Activated T-helper 1 cell treated with Interleukin-2 at 50 U/mL for 16 hours (primary cell): ENCODE measurements at places on chromosomes 7 and 10.

- DNase-seq: no peak
These were observed 322.8 kb downstream of the GLRX3 start for GRCh38 chr10:130459011-130459410.

GRCh38 chr7:47253650-47254080 lies 328.2 kb downstream of the TNS3 start:
- DNase-seq: no peak

- no peak for DNase-seq
These were observed 120.0 kb downstream of the PPP1R9A start for GRCh38 chr7:95027234-95027872.

DNA sequence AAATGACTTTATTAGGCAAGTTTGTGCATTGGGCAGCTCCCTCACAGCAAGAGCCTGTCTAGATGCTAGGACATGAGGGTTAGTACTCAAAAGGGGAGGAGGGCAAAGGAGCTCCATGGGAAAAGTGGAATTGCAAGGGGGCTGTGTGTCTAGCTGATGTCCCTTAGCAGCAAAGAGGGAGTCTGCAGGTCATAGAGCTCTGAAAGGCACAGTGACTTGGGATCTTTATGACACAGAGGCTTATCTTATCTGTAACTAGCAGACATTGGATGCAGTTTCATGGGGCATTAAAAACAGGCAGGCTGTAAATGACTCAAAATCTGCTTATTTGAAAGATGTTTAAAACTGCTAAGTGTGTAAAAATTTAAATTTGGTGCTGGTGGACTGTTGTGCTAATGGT lies 556.2 kb upstream of the FZD8 start:
- no peak for DNase-seq

- no peak for DNase-seq
These were observed 66.9 kb downstream of the CABCOCO1 start for GRCh38 chr10:61729596-61729995.

DNA sequence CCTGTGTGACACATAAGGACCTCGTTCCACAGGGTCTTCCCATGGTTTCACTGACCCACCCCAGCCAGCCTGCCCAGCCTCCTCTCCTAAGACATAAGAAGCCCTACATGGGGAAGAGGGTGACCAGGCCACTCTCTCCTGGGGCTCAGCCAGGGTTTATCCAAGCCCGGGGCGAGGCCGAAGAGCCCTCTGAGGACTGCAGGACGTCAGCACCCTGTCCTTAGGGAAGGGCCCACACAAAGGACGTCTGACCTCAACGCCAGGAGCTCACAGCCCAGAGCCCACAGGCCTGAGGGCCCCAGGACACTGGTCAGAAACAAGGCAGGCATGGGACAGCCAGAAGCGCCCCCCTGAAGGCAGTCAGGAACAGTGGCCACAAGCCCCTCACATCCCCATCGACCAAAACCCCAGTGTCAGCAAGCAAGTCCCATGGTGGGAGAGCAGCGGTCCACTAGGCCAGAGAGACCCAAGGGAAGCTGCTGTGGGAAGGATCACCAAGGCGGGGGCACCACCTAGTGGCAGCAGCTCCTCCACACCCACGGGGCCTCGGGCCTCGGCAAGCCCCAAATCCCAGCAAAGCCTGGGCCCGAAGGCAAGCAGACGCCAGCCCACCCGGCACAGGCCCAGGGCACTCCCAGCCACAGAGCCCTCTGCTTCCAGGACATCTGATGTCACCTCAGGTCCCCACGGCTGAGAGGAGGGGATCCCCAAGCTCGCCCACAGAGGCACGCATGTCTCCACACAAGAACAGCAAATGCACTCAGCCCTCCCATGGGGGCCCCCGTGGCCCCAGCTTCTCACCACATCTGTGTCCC lies 23.4 kb downstream of the MAD1L1 start:
- DNase-seq: no peak

DNA sequence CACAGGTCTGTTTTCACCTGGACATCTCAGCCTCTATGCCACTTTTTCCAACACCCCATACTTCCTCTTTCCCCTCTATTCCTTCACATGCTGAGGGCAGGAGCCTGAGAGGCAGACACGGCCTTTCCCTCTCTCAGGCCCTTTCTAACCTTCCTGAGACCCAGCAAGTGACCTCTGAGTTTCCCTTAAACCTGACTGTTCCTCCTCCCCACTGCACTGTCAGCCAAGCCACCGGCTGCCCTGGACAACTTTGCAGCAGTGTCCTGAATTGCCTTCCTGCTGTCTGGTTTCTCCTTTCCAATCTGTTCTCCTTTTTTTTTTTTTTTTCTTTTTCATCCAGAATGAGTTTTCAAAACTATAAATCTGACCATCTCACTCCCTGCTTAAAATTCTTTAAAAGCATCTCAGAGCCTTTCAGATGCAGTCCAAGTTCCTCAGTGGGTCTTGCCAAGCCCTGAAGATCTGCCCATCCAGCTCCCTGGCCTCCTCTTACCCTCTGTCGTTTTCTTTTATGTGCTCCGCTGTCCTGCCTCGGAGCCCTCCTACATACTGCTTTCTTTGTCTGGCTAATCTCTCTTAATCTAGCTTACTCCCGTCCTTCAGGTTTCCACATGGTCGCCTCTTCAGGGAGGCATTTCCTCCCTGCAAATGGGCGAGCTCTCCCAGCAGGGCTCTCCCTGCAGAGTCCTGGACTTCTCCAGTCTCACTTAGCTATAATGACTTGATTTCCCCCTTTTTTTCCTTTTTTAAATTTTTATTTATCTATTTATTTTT lies 30.5 kb downstream of the SLC13A4 start:
- DNase-seq: no peak

DNA sequence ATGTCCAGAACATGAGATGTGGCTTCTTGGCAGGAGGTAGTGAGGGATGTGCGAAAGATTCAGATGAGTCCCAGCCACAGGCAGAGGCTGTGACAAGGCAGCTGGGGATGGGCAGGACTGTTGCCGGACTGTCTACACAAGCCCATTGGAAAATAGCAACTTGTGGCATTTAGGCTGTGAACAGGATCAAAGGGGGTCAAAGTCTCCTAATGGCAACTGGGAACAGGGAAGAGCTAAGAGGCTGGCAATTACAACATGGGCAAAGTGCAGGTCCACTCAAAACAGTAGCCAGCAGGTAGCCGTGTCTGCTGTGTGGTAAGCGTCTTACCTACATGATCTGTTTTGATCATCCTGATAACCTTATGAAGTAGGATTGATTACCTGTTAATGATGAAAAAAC lies 254.2 kb upstream of the ZNF32 start:
- DNase-seq: no peak

DNA sequence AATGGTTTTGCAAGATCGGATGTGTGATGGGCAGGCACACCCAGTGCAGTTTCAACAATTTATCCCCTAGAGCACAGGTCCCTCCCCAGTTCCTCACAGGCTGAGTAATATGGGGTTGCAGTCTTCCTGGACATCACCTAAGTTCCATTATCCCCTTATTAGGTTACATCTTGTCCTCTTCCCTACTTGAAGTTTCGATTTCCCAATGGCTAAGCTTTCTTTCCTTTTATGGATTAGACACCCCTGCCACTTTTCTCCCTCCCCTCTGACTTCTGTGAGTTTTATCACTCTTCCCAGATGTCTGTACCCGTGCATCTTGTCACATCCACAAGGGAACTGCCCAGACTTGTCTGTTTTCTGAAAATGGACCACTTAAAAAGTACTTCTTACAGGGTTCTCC lies 2.4 kb upstream of the NIPSNAP2 start:
- DNase-seq: no peak

DNA sequence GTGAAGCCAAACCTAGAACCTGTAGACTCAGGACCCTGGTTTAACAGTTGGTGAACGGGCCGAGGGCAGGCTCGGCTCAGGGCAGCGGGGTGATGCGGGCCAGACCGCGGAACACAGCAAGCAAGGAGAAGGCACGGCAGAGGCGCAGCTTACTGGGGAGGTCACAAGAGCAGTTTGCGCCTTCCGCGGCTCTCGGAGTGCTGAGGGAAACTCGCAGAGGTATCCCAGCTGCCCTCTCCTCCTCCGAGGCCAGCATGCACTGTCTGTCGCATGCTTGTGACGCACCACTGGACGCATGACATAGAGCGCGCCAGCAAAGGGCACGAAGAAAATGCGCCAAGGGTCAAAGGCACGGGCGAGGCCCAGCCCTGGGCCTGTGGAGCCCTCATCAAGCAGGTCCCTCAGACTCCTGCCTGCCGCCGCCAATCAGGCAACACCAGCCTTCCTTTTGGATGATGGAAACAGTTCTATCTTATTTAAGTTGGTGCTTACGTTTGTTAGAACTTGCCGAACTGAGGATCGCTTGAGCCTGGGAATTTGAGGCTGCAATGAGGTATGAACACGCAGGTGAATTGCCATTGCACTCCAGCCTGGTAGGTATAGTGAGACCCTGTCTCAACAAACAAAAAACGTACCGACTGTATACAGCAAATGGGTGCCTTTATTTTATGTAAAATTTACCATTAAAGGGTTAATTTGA lies 574.3 kb upstream of the GHITM start:
- no peak for DNase-seq

- DNase-seq: no peak
These were observed 52.8 kb downstream of the ARHGAP22 start for GRCh38 chr10:48551861-48552591.

- DNase-seq: no peak
These were observed 323.0 kb upstream of the PODXL start for GRCh38 chr7:131879424-131879823.

DNA sequence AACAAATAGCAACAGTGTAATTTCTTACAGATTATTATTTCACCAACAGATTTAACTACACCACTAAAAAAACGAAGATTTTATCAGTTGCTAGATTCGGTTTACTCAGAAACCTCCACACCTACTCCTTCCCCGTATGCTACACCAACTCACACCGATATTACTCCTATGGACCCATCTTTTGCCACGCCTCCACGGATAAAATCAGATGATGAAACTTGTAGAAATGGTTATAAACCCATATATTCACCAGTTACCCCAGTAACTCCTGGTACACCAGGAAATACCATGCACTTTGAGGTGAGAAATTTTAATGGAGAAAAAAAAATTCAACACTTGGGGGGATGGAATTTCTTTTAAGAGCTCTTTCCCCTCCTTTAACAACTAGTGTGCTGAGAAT lies 92.5 kb downstream of the KMT2E start:
- no peak for DNase-seq

GRCh38 chr10:77234599-77234998 lies 403.0 kb downstream of the KCNMA1 start:
- no peak for DNase-seq

GRCh38 chr10:9868499-9868898 lies 1149.2 kb upstream of the CELF2 start:
- no peak for DNase-seq

DNA sequence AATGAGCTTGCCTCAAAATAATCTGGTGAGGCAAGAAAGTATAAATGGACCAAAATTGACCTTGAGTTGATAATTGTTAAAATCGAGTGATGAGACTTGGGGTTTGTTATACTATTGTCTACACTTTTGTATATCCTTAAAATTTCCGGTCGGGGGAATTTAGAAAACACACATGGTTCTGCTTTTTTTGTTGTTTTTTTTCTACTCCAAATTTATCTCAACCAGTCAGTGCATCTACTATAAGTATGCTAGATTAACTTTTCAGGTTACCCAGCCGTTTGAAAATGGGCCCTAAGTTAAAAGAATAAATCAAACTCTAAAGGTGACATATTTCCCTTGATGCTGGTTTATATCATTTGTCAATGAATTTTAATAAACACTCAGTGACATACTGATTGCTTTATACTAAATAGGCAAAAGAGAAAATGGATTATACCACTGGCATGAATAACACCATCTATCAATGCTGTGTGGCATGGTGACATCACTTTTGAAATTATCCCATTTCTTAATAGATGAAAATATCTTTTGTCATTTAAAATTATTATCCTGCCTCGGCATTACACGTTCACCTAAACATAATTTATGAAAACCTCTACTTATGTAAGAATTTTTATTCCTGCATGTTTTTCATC lies 40.3 kb upstream of the ST8SIA6 start:
- DNase-seq: no peak

DNA sequence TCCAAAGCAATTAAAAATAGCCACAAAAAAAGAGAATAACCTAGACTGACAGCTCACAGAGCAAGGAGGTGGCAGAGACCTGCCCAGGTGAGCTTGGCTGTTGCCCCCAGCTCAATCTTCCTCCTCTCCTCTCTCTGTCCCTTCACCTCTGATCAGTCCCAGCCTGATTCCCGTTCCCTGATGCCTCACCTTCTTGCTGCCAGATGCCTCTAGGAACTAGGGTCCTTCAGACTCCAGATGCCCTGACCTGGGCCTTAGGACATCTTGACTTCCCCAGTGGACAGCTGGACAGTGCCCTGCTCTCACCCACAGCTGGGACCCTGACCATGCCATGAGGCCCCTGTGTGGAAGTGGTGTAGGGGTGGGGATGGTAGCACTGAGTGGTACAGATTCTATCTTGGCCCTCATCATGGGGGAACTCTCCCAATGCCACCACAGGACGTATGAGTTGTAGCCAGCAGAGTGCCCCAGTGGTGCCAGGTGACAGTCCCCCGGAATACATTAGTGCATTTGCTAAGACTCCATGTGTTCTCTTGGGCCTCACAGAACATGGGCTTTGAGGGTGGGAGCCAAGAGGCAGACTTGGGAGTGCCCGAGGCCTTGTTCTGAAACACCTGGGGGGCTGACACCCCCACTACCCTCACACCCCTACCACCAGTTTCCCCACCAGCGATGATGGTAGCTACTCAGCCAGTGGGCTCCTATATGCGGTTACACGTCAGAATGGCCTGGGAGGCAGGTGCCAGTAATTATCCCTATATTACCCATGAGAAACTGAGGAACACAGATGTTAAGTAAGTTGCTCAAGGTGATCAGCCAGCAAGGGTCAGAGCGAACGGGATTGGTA lies 2.0 kb downstream of the DEPP1 start:
- DNase-seq: no peak

GRCh38 chr7:94974423-94974822 lies 67.0 kb downstream of the PPP1R9A start:
- DNase-seq: no peak
